RCC 7860 (cell line): ENCODE measurements at places on chromosomes 12 and 14.

GRCh38 chr14:90191585-90191984 is 64.8 kb upstream of the PSMC1 start:
- DNase-seq = no peak

DNA sequence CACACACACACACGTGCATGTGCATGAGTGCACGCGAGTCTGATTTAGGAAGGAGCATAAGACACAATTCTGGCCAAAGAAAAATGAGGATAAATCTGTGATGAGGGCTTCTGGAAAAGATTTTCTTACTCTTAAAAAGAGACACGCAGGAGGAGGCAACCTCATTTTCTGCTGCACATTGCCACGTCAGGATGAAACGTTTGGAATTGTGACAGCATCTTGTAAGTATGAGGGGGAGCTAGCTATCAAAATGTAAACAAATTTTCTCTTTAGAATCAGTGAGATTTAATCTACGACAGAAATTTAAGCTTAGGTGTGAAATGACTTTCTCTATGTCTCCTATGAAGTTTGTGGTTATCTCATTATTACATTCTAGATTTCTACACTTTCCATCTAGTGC is 31.1 kb upstream of the NUBPL start:
- DNase-seq = no peak

GRCh38 chr12:119758722-119759121 is 90.8 kb downstream of the PRKAB1 start:
- no peak for DNase-seq

- no peak for DNase-seq
These were observed 40.6 kb downstream of the CHGA start for GRCh38 chr14:92963301-92964123.

DNA sequence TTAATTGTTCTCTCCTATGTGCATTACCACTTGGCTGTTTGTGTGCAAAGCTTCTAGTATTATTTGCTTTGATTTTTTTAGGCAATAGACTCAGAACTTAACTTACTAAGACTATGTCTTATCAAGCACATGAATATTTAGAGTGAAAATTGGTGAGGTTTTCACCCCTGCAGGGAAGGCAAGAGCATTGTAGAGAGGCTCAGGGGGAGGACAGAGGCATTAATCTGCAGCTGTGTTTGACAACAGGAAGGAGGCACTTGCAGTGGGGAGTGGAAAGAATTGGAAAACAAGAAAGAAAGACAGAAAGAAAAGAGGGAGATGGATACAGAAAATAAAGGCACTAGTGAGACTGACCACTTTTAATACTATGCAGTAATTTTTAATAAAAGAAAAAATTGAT is 431.6 kb downstream of the PDZRN4 start:
- no peak for DNase-seq
